ENCODE measurements at places on chromosomes 16 and 17. TPM values are rescaled to one million over a fixed set of nuclear protein-coding genes. Genes with fewer than 3 reads are reported as not detected.

GRCh38 chr17:8740486-8740885 lies 4.2 kb downstream of the CCDC42 start:
- peaks cover 10% of the 10 kb centered on the region for H3K4me1 ChIP-seq
- H3K27me3 ChIP-seq: peaks cover 15% of the 10 kb centered on the region
- DNase-seq: peak; percentile 67
- no peaks in the 10 kb centered on the region for H3K36me3 ChIP-seq

CCL11 gene
- total RNA-seq: not detected

- no peaks in the 10 kb centered on the region for H3K36me3 ChIP-seq
- DNase-seq: no peak
- H3K4me1 ChIP-seq: no peaks in the 10 kb centered on the region
- H3K4me3 ChIP-seq: no peak overlapping the region
Observed at GRCh38 chr17:73769479-73769878, 125.2 kb upstream of the SDK2 start.

DNA sequence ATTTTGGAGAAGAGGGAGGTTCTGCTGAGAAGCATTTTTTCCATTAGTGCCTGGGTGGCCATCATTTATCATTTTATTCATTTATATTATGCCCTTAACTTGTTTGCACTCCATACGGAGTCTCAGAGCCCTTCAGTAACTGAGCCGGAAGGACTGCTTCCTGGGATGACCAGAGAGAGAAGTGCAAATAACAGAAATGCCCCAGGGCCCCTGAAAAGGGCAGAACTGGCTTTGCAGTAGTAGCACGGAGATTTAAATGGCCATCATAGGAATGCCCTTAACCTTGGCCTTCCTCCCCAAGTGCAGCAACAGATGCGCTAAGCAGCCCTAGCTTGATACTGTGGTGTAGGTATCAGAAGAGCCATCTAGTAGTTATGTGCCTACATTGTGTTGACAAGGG lies 58.5 kb downstream of the NUP93 start:
- H3K27ac ChIP-seq: no peak overlapping the region
- no peaks in the 10 kb centered on the region for H3K27me3 ChIP-seq
- peaks cover 1% of the 10 kb centered on the region for H3K4me1 ChIP-seq
- H3K36me3 ChIP-seq: no peaks in the 10 kb centered on the region
- H3K4me3 ChIP-seq: no peak overlapping the region

MYH13 gene
- not detected for total RNA-seq

GRCh38 chr17:12627177-12627629 lies 38.5 kb upstream of the MYOCD start:
- no peaks in the 10 kb centered on the region for H3K27me3 ChIP-seq
- no peaks in the 10 kb centered on the region for H3K36me3 ChIP-seq
- DNase-seq: no peak

GSG1L gene
- not detected for total RNA-seq

GRCh38 chr17:32742681-32743538 lies 134.0 kb downstream of the MYO1D start:
- H3K4me3 ChIP-seq: no peak overlapping the region
- DNase-seq: no peak
- no peaks in the 10 kb centered on the region for H3K36me3 ChIP-seq
- H3K27me3 ChIP-seq: no peaks in the 10 kb centered on the region
- no peak overlapping the region for H3K27ac ChIP-seq

Measured in activated naive CD8-positive, alpha-beta T cell treated with anti-CD3 and anti-CD28 coated beads, Interleukin-2, amount 10 ng/mL, durations not matched to agents 7 days and 5 days (primary cell).